AG08396 (cell line): ENCODE measurements at places on chromosomes 4 and X.

- DNase-seq, result no peak
Observed at GRCh38 chr4:117514391-117515175, 429.2 kb upstream of the TRAM1L1 start.

- no peak for DNase-seq
Observed at GRCh38 chr4:95180531-95181242, 368.1 kb downstream of the UNC5C start.

- DNase-seq, result no peak
Observed at GRCh38 chr4:156732634-156733033, 239.0 kb downstream of the PDGFC start.

- no peak for DNase-seq
Observed at GRCh38 chr4:21226637-21227538, 526.6 kb downstream of the PACRGL start.

DNA sequence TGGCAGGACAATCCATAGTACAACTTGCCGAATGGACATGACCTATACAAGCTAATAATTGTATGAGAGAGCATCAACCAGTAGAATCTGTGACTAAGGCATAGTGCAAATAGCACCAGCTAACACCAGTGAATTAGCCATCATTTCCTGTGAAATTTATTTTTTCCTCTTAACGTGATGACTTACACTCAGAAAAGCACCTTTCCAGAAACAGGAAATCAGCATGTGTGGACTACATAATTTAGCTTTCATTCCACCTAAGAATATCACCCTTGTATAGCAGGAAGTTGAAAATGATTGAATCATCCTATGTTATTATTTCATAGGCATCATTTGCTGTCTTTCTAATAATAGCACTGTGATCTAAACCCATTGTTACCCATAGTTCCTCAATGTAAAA, 1393.4 kb upstream of the PCDH7 start:
- no peak for DNase-seq

DNA sequence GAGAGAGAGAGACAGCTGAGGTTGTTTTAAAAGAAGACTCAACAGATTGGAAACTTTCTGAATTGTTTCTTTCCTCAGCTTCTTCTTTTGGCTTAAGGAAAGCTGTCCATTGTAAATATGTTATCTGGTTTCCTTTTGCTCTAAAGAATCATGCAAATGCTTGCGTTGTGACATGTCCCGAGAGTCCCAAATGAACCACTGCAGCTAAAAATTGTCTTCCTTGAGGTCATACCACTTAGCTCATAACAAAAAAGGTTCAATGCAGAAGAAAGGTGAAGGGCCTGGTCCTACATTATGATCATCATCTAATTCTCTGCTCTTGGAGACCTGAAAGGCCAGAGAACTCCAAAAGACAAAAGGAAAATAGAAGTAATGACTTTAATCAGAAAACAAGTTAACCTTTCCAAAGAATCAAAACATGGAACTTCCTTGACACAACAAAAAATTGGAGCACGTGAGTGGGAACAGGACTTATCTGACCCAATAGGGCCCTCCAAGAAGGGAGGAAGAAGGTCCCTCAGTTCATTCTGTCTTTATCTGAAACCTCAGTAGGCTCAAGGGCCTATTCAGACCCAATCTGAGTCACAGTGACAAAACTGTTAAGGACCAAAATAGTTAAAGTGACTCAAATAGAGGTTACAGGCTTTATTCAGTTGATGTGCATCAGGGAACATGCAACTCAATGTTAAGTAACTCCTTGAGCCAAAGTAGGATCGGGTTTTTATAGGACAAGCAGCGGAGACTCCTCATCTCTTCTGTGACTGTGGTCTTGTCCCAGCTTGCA, 14.7 kb upstream of the VSIG1 start:
- DNase-seq, result no peak

- DNase-seq, result no peak
Observed at GRCh38 chr4:162117051-162117450, 46.7 kb downstream of the FSTL5 start.

GRCh38 chr4:107255114-107255513, 219.0 kb upstream of the DKK2 start:
- DNase-seq, result no peak

DNA sequence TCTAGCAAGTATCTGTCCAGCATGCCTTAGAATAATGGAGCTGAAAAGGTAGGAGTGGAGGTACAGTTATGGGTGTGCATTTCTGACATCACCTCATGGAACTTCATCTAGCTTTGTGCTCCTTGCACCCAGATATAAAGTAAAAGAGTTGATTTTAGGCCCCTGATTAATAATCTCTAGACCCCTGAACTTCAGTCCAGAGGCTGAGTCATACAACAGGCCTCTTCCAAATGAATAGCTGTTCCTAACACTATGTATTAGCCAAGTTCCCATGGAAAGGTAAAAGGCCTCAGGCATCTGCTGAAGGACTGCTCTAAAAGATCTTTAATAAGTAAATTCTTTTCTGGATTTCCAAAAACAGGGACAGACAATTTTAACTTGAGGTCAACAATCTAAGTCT, 16.2 kb downstream of the TBC1D9 start:
- DNase-seq, result no peak

GRCh38 chrX:108270739-108271396, 167.4 kb downstream of the COL4A6 start:
- DNase-seq, result no peak

- DNase-seq, result no peak
Observed at GRCh38 chr4:16199093-16199492, 27.2 kb downstream of the TAPT1 start.

GRCh38 chr4:166315721-166316467, 442.9 kb downstream of the TLL1 start:
- no peak for DNase-seq

- DNase-seq, result no peak
Observed at GRCh38 chrX:134633394-134633793, 24.9 kb downstream of the PLAC1 start.

DNA sequence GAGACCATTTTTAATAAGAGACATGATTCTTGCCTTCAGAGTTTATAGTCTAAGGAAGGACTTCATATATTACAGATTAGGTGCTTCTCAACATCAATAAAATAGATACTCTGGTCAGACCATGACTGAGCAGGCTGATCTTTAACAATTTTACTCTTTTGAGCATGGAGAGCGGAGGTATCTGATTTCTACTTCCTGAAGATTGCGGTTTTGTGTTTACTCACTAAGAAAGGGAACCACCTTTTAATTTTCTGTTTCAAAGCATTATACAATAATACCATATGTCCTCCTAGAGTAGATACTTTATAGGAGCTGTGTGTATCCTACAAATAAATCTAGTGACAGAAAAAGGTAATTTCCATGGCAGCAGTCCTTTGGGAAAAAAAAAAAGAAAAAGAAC, 12.5 kb downstream of the MORC4 start:
- no peak for DNase-seq
